ENCODE measurements at places on chromosomes 6 and 20.

DNA sequence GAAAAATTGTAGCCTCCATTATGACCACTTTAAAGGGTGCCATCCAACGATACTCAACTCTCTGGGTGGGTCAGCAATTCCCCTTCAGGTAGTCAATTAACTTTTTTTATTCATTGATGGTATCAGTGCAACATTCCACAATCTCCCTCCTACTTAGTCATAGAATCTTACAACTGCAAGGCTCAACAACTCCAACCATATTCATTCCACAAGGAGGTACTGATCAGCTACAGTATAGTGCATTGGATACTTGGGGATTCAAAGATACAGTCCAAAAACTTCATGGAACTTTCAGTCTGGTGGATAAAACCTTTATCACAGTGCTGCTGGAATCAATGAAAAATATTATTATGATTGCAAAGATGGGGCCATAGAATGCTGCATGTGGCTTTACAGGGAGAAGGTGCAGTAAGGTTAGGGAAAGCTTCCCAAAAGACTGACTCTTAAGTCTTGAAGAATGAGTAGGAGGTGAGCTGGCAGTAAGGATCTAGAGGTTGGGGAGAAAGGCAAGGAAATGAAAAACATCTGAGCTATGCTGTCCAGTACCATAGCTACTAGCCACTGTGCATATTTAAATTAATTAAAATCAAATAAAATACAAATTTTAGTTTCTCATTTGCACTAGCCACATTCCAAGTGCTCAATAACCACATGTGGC lies 314.7 kb upstream of the PRDM1 start:
- no peak for DNase-seq

GRCh38 chr6:11085758-11086435 lies 7.7 kb upstream of the SMIM13 start:
- no peak for DNase-seq

- no peak for DNase-seq
These were observed 244.8 kb upstream of the SYNCRIP start for GRCh38 chr6:85887461-85887860.

DNA sequence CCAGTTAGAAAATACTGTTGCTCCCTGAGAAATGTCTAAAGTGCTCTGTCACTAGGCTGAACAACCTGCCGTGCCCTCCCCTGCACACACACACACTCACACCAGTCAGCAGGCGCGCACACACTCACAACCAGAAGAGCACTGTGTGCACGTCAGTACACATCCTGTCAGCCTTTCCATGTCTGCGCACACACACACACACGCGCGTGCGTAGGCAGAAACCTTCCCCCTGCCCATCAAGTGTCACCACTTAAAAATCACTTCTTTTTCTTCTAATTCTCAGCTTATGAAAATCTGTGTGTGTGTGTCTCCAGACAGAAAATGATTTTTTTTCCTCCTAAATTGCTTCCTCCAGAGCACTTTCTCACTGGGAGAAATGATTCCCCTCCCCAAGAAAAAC lies 100.3 kb downstream of the EDN3 start:
- DNase-seq: no peak

DNA sequence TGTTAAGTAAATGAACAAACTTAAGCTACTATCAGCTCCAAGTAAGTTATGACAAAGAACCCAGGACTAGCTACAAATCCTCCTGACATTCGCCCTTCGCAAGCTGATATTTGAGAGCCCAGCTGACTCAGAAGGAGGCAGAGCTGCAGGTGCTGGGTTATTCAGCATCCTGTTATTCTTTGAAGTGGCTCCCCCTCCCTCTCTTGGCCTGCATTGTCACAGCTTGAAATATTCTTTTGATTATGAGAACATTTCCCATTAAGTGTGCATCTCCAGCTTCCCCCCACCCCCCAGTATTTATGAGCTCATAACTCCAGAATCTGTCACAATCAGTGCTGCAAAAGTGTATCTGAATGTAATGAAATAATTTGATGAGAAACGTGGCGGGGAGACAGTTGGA lies 78.8 kb upstream of the RALY start:
- DNase-seq: no peak
